ENCODE measurements at places on chromosomes 7 and 10.
A peak's percentile ranks its signal among the peaks of the same experiment; 100 is the strongest.

DNA sequence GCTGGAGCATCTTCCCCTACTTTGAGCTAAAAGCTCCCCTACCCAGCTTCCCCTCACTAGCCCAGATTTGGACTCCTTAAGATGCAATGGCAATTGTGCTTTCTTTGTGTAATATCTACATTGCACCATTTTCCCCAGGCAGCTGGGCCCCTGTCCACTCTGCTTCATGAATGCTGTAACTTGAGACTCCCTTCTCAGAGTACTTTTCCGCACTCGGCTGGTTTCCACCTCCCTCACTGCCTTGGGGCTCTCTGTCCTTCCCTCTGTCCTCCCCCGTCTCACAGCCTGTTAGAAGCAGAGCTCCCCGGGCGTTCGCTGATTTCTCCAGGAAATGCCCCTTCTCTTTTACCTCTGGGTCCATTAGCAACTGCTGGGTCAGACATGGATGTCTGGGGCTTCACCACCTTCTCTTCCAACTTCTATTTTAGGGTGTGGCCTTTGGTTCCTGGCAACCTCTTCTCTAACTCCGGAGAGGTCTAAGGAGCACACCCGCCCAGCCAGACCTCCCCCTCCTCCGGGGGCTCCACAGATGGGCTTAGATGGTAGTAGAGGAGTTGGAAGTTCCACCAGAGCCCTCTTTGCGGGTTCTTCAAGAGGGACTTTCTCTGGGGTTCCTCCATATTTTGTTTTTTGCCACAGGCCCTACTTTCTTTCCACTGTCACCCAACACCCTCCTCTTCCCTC lies 2.9 kb upstream of the TMEM72 start:
- no peak for DNase-seq

DNA sequence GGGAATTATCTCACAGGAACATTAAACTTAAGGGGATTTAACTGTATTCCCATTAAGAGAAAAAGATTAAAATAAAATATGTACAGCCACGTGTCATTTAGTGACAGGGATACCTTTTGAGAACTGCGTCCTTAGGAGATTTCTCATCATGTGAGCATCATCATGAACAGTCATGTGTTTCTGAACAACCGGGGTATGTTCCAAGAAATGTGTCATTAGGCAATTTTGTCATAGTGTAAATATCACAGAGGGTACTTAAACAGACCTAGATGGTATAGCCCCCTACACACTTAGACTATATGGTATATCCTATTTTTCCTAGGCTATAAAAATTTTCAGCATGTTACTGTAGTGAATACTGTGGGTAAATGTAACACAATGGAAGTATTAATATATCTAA lies 840.3 kb downstream of the CNTNAP2 start:
- no peak for DNase-seq

- DNase-seq: peak; percentile 34
Observed at GRCh38 chr10:62374862-62375710, 917 bp downstream of the ZNF365 start.

DNA sequence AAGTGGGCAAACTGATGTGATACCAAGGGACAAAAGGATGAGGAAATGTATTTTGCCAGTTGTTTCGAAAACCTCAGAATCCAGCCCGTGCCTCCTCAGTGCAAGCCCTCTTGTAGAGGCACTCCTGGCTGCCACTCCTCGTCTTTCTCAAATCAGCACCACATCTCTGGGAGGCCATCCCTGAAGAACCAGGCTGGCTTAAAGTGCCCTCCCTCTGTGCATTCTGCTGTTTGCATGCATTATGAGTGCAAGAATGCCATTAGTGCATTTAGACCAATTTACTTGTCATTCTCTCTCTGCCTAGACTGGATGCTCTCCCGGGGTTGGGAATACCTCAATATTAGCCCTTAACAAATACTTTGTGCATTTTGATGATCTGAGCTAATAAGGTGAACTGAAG lies 19.9 kb upstream of the FAM180A start:
- DNase-seq: no peak

GRCh38 chr10:23461557-23461956 lies 22.7 kb downstream of the OTUD1 start:
- DNase-seq: no peak

DNA sequence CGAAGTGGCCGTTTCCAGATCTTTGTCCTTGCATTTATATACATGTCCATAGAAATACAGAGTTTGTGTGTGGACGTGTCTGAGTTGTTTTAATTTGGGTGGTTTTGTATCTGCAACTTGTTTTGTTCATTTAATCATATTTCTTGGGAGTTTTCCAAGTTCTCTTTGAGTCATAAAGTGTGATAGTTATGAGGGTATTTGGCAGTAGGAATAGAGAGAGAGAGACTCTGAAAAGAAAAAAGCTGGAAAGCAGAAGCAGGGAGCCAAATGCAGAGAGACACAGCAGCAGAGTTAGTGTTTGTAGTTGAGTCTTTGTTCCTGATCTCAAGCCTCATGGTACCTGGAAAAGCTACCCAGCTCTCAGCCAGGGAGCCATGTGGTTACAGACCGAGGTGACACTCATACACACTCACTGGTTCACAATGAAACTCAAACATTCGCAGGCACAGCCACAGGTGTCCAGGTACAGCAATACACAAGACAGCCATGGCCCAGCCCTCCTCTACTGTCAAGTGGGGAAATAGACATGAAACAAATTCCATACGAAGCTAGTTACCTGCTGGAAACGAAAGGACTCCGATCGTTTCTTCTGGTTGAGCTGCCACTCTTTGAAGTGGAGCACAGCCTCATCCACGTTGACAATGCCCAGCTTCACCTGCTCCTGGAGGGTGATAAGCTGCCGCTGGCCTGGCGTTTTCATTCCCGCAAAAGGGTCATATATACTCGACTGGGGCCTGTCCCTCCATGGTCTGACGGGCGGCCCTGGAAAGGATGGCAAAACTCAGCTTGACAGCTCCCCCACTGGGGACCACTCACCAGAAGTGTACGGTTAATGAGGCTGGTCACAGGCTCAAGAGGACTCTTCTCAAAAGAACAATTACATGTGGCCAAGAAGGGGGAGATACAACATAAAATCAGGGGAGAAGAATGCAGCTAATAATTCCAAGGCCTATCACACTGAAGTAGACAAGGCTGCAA lies 33.3 kb upstream of the TM9SF3 start:
- no peak for DNase-seq

- no peak for DNase-seq
Observed at GRCh38 chr10:16105082-16105481, 244.8 kb upstream of the MINDY3 start.

DNA sequence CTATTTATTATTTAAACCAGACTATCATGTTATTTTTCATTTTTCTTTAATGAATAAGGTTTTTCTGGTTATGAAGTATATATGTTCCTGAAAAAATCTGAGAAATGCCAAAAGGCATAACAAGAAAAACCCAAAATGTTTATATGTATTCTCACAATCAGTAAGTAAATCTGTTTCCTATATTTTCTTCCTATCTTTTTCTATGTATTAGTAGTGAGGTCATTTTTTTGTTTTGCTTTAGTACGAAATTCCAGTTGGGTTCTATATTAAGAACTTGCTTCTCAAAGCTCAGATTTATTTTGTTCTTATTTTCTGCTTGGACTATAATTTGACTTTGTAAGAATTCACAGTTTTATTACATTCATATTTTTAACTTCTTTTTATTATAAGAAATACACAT lies 287.5 kb upstream of the NFE2L3 start:
- DNase-seq: no peak

- DNase-seq: no peak
Observed at GRCh38 chr7:15291699-15292098, 270.1 kb downstream of the AGMO start.

- DNase-seq: no peak
Observed at GRCh38 chr10:70603449-70603801, 884 bp upstream of the PRF1 start.

GRCh38 chr10:98745645-98746044 lies 298.9 kb upstream of the HPS1 start:
- no peak for DNase-seq

DNA sequence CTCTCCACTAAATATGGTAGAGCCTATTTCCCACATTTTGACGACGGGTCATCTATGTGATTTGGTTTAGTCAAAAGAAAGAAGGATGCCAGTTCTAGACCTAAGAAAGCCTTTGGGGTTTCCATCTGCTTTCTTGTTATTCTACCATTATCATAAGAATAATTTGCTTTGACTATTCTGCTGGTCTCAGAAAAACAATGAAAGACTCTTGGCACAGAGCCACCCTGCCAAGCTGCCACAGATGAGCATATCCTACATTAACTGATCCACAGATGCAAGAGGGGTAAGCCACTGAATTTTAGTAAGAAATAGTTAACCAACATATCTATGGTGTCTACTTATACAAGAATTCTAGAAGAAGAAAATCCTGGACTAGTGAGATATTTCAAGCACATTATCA lies 158.6 kb upstream of the MAGI2 start:
- DNase-seq: no peak

DNA sequence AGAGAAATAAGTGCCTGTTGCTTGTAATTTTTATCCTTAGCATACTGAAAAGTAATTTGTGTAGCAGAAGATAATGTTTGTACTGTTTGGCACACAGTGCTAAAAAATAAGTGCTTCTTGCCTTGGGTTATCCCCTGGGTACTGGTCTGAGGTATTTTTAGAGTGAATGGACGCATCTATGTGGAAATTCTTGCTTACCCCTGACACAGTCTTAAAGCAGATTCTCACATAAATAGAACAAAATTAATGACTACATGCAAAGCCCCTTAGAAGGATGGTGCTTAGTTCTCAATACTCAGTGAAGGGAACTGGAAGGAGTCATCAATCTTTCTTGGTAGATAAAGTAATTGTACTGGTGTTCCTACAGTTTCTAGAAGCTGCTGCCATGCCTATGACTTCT lies 548.6 kb downstream of the ARL4A start:
- no peak for DNase-seq

DNA sequence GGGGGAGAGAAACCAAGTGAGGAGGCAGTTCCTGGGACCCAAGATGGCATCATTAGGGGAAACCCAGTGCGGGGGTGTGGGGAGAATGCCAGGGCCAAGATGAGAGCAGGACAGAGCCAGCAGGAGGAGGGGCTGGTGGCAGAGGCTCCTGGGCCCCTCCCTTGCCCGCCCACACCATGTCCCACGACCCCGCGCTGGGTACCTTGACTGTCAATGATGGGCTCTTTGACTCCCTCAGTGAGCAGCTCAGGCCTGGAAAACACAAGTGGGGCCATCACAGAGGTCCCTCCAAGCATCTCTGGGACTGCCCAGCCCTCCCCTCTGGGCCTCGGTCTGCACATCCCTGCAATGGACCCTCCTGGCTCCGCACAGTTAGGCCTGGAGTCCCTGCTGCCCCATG lies 75.4 kb downstream of the RABGEF1 start:
- no peak for DNase-seq

- no peak for DNase-seq
Observed at GRCh38 chr10:7915923-7916536, 97.7 kb downstream of the TAF3 start.

GRCh38 chr10:75841266-75841665 lies 409.8 kb downstream of the LRMDA start:
- DNase-seq: no peak

DNA sequence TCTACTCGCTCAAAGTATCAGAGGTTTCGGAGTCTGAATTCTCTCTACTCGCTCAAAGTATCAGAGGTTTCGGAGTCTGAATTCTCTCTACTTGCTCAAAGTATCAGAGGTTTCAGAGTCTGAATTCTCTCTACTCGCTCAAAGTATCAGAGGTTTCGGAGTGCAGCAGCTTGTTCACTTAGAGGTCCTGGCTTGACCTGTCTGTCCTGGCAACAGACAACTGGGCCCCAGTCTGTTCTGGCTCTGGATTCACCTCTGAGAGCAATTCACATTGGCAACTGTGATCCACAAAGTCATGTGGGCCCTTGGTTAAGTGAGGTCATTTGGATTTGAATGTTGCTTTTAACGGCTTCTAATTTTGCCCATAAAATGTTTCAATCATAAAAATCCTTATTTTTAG lies 63.9 kb upstream of the ST8SIA6 start:
- DNase-seq: no peak

GRCh38 chr10:23080262-23080661 lies 15.1 kb upstream of the MSRB2 start:
- no peak for DNase-seq

GRCh38 chr7:116315803-116316202 lies 105.5 kb downstream of the TES start:
- no peak for DNase-seq

- DNase-seq: no peak
Observed at GRCh38 chr7:794207-794606, 38.1 kb upstream of the SUN1 start.

GRCh38 chr10:4162571-4163286 lies 377.7 kb upstream of the KLF6 start:
- no peak for DNase-seq

GRCh38 chr10:69315610-69316312 lies 37.5 kb downstream of the HK1 start:
- no peak for DNase-seq

GRCh38 chr7:134684165-134684564 lies 37.5 kb downstream of the BPGM start:
- DNase-seq: no peak

- no peak for DNase-seq
Observed at GRCh38 chr10:32985775-32986350, 27.8 kb upstream of the ITGB1 start.

- no peak for DNase-seq
Observed at GRCh38 chr7:70097645-70098044, 499.4 kb downstream of the AUTS2 start.

DNA sequence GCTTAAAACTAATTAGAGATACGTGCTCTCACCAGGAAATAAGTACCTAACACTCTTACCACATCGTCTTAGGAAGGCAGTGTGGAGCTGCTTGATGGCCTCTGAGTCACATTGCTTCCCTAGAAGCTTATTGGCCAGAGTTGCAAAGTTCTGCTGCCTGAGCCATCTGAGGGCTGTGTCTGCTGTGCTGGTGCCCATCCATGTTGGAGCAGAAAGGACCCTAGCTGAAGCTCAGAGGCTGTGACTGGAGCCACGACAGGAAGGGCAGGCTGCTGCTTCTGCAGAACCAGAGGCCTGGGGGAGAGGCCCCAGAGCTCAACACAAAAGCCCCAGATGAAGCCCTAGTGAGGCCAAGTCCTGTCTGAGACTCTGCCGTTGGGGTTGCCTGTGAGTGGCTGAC lies 64.8 kb upstream of the IGFBP3 start:
- peak; percentile 38 for DNase-seq

- DNase-seq: no peak
Observed at GRCh38 chr10:96230527-96230926, 40.8 kb downstream of the BLNK start.

- no peak for DNase-seq
Observed at GRCh38 chr7:44368455-44368854, 43.1 kb upstream of the CAMK2B start.

- DNase-seq: no peak
Observed at GRCh38 chr7:108421720-108422331, 34.4 kb downstream of the NRCAM start.

GRCh38 chr10:71271662-71272055 lies 47.4 kb upstream of the SLC29A3 start:
- no peak for DNase-seq

- peak; percentile 55 for DNase-seq
Observed at GRCh38 chr7:954330-955238, at the start of gene ADAP1. Gene ADAP1, minus strand, starts transcription at chr7:954680. Its CDS starts 203 bp downstream, at chr7:954477.

Measured in hepatic stellate cell (primary cell).